ENCODE measurements at places on chromosomes 7 and 10.

DNA sequence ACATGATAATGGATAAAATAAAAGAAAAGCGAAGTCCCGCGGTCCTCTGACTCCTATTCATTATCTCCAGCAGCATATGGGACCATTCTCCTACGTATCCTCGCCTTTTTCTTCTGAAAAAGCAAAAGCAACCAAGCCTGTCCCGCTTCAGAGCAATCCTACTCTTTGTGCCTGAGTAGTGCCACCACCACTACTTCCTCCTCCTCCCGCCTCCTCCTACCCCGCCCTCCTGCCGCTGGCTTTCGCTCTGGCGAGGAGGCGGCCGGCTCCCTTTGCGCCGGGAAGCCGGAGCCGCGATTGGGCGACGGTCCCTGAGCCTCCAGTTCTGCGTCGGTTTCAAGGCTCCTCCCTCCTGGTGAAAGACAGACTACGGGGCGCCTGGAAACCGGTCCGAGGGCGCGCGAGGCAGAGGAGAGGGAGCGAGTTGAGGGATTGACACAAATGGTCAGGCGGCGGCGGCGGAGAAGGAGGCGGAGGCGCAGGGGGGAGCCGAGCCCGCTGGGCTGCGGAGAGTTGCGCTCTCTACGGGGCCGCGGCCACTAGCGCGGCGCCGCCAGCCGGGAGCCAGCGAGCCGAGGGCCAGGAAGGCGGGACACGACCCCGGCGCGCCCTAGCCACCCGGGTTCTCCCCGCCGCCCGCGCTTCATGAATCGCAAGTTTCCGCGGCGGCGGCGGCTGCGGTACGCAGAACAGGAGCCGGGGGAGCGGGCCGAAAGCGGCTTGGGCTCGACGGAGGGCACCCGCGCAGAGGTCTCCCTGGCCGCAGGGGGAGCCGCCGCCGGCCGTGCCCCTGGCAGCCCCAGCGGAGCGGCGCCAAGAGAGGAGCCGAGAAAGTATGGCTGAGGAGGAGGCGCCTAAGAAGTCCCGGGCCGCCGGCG is at the start of gene FZD1:
Gene FZD1, plus strand, starts transcription at position 388 of the 878 bp plus-strand sequence. Its CDS starts 448 bp downstream, at position 836.
- no peak for DNase-seq

DNA sequence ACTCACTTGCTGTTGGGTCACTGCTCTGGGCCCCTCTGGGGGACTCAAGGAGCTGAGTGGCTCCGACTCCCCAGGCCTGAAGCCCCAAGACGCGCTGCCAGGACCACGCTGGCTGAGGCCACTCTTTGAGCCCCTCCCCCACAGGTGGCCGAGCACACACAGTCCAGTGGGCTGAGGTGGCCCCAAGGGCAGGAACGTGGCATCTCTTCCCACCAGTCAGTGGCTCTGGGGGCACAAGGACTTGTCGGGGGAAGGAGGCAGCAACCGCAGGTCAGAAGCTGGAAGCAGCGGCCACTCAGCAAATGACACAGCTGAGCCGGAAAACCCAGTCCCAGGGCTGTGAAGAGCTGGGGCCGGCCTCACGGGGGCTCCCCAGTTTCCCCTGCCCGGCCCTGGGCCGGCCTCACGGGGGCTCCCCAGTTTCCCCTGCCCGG is 24.1 kb downstream of the GRIFIN start:
- no peak for DNase-seq

GRCh38 chr10:29960261-29960660 is 99.1 kb downstream of the JCAD start:
- no peak for DNase-seq

GRCh38 chr10:13928451-13928850 is 341.7 kb downstream of the PRPF18 start:
- no peak for DNase-seq

DNA sequence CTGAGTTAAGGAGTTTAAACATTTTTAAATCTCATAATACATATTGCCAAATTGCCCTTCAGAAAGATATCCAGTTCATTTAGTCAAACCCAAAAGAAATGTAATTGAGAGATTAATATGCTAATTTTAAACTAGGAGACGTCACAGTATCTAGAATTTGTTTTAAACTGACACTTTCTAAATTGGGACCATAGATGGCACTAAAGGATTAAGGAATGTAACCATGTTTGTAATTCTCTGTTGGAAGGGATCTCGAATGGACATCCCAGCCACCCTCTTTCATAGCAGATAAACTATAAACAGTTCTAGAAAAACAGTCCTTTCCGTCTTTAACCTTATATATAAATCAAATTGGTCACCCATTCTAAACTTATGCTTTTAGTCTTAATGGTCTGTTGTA is 30.0 kb upstream of the SAMD9L start:
- no peak for DNase-seq

DNA sequence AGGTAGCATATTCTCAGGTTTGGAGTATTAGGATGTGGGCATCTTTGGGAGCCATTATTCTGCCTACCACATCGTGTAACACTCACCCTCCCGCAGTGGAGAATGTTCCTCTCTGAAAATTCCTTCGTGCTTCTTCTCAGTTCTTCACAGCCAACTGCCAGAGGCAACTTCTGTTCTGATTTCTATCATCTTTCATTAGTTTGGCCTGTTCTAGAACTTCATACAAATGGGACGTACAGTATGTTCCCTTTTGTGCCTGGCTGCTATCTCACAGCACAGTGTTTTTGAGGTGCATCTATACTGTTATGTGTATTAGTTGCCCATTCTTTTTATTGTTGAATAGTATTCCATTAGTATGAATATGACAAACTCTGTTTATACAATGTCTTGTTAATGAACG is 8.9 kb upstream of the SLC26A3 start:
- no peak for DNase-seq

GRCh38 chr7:611281-611810 is 91.7 kb upstream of the PDGFA start:
- DNase-seq, result no peak

DNA sequence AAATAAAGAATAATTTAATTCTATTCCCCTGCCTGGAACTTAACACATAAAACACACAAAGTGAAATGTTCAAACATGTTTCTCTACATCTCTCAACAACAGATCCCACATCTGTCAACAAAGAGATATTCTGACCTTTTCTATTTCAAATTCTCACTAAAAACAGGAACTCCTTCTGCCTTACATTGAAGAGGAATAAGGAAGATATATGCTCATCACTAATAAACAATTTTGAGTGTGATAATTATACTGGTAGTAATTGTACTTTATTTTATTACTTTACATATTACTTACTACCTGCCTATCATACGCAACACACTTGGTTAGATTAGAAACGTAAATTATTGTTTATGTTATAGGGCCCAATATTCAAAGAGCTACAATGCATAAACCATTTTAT is 13.4 kb downstream of the AKR1C2 start:
- DNase-seq, result no peak

DNA sequence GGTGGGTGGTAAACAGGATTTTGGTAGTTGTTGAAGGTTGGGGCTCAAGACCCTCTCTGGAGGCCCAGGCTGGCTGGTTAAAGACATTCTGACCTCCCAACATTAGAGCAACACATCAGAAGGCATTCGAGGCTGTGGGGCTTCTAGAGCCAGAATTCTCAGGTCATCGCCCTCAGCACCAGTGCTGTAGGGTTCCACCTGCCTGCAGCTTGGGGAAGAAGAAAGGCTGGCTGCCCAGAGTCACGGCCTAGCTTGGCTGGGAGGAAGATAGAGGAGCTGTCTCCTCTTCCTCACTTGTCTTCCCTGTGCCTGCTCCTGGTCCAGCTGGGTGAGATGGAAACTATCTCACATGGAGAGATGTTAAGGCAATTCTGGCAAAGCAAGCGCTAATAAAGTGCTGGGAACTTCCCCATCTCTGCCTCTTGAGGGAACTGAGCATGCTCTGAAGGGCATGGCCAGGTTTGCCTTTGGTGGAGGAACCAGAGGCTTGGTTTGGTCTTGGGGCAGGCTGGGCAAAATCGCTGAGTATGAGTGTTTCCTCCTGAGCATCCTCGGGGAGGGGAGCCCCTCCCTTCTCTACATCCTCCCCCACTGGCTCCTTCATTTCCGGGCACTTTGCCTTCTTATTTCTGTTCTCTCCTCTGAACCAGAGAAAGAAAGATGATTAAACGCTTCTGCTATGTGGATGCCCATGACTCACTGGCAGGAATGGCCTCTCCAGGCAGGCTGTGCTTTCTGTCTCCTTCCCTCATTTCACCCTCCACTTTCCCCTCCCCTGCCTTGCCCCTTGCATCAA is 509.0 kb upstream of the PODXL start:
- no peak for DNase-seq

DNA sequence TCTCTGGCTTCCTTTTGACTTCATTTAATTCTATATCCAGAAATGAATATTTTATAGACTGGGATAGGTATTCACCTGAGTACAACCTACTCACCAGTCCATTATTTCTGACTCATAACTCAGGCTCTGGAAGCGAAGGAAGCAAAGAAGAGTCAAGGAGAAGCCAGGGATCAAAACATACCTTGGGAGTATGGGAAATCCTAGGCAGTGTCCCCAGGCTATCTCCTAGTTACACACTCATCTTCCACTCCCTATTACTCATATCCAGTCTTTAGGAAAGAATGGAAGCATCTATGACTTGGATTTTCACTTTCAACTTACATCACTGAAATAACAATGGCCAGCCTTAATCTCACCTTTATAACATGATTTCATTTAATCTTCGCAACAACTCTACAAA is 40.9 kb upstream of the ELAPOR2 start:
- no peak for DNase-seq

DNA sequence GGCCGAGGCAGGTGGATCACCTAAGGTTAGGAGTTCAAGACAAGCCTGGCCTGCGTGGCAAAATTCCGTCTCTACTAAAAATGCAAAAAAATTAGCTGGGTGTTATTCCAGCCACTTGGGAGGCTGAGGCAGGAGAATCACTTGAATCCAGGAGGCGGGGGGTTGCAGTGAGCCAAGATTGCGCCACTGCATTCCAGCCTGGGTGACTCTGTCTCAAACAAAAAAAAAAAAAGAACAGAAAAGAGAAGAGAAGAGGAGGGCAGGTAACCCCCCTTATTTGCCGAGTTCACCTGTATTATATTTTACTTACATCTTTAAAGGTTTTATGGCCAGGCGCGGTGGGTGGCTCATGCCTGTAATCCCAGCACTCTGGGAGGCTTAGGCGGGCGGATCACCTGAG is 91.7 kb downstream of the RNF216 start:
- DNase-seq, result no peak

DNA sequence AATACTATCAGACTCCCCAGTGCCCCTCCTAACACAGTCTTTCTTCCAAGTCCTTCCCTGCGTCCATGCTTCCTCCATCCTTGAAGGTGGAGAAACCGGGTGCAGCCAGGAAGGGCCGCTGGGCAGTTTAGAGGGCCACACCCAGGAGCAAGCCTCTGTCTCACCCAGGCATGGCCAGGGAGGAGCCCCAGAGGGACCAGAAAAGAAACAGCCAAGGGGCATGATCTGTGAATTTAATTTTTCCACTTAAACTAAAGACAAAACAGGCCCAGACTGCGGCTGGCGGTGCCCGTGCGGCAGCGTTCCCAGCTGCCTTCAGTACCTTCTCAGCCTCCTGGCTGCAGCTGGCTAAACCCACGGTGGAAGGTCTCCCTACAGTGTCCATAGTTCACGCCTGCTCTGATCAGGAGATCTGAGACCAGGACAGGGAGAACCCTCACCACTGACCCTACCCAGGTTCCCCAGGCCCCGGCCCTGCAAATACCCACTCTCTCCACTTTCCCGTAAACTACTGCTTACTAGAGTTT is 12.9 kb downstream of the UNCX start:
- no peak for DNase-seq

All from T-cell (primary cell).